ENCODE measurements at places on chromosomes 7 and 10.

- DNase-seq: no peak
These were observed 776.7 kb downstream of the NXPH1 start for GRCh38 chr7:9210114-9210513.

- DNase-seq: no peak
These were observed 59.5 kb downstream of the ASB13 start for GRCh38 chr10:5606864-5607263.

DNA sequence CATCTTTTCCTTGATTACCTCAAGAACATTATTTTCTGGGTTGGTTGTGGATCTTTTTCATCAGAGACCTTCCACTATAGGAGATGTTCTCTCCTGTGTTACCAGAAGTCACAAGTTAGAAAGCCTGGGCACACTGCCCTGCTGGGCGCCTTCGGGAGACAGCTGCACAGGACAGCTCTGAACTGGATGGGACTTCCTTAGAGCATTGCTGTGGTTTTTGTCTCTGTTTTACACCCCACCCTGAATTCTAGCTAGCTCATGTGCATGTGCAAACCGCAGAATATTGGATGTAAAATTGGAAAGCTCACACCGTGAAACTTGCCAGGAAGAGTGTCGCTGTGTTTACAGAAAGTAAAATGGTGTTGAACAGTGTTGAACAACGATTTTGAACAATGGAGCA is 54.4 kb upstream of the SEC61G start:
- DNase-seq: peak; percentile 48

DNA sequence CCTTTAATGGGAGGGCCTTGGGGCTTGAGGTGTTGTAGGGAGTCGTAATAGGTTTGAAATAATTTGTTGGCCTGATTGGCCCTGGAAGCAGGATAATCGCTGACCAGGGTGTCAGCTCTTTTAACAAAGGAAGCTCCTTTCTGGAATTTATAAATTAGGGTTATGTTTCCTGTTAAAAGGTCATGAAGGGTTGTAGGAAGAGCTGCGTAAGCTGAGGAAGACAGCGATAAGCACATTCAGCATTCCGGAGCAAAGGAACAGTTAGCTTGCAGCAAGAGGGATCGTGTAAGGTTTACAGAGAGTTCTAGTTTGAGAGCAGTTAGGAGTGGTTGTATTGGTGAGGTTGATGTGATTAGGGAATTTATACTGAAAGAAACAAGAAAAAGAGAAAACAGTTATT is 21.3 kb downstream of the CPA4 start:
- DNase-seq: no peak

DNA sequence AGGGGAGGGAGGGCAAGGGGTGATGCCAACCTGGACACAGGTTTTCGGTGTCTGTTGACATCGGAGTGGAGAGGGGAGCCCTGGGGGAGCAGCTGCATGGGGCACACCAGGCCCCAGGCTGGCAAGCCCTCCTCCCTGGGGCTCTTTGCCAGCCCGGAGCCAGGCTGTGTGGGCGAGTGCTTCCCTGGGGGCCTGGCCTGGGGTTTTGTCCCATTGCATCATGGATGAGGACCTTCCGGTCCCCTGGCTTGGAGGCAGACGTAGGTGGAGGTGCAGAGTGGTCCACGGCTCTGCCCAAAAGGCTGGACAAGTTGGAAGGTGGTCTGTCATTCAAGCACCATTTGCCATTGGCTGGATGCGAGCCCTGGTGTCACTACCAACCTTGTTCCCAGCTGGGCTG is 34.8 kb downstream of the ZMIZ1 start:
- DNase-seq: no peak

DNA sequence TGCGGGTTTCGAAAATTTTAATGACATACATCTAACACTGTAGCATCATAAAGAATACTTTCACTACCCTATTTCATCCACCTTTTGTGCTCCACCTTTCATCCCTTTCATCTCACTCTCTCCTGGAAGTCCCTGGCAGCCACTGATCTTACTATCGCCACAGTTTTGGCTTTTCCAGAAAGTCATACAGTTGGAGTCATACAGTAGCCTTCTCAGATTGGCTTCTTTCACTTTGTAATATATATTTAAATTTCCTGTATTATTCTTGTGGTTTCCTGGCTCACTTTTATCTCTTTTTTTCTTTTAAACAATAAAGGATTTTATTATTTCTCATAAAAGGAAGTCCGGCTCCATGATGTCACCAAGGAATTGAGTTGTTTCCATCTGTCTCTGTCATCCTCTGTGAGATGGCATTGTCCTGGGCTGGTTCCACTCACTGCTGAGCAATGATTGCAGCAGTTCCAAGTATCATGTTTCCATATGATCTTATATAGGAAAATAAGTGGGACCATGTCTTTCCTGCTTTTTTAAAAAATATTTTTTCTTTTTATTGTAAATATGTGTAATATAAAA is 626.3 kb downstream of the POM121L12 start:
- DNase-seq: no peak

- DNase-seq: peak; percentile 9
These were observed 26.5 kb upstream of the TMEM248 start for GRCh38 chr7:66894463-66895080.

DNA sequence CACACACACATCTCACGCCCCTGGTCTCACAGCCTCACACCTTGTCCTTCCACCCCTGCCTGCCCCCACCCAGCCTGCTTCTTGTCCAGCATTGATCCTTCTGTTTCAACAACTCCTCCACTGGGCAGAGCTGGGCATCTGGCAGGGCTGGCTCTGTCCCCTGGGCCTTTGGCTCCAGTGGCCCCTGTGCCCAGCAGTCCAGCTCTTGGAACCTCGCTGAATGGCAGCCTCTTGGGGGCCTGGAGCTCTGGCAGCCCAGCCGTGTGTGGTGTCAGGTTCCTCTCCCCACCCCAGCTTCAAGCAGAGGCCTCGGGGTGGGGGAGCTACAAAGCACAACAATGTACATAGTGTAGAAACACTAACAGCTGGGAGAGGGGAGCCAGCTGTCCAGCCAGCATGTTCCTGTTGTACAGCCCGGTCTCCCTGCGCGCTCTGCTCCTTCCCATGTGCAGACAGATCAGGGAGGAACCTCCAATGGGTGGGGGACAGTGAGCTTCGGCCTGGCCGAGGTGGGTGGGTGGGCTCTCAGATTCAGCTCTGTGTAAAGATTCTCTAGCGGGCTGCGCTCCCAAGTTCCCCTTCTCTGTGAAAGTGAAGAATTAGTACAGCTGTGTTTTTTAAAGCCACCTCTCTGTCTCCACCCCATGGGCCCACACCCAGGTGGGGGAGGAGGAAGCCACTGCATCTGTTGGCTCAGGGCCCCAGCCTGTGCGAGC is 19.4 kb downstream of the ZMIZ2 start:
- DNase-seq: peak; percentile 54

GRCh38 chr7:22435720-22436119 is 64.3 kb downstream of the STEAP1B start:
- no peak for DNase-seq

GRCh38 chr10:69872323-69872722 is 70.6 kb downstream of the COL13A1 start:
- no peak for DNase-seq

DNA sequence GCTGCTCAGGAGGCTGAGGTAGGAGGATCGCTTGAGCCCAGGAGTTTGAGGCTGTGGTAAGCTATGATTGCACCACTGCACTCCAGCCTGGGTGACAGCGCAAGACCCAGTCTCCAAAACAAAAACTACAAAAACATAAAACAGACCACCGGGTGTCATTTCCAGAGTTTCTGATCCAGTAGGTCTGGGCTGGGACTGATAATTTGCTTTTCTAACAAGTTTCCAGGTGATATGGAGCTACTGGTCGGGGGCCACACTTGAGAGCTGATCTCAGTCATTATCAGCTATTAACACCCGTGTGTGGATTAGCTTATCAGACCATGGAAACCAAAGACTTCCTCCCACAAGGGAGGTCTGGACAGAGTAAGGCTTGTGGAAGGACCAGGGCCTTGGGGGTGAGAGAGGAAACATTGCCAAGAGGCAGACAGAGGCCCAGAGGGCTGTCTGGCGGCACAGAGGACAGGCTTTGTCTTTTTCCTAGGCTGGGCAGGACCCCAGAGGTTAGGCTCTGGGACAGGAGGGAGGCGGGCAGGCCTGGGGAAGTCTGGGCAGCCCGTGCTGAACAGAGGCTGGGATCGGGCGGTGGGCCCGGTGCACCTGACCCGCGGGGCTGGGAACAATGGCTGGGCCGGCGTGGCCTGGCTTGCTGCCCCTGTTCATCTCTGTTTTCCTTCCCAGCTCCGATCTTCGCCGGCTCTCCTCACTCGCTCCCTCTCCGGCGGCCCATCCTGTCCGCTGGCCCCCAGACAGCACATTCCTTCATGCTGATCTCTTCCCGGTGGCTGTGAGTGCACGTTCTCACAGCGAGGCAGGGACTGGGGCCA is 25.2 kb downstream of the TMEM270 start:
- peak; percentile 81 for DNase-seq

DNA sequence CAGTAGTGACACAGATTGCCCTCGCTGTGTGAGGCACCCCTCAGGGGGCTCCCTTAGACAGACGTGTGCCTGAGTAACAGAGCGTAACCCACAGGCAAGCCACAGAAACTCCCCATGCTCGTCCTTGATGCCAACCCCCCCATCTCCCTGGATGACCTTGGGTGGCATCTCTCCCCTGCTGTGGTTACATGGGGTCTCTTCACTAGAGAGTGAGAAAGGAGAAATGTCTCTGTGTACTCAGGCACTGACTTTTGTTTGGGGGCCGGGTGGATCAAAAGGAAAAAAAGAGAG is 1.1 kb upstream of the ASB10 start:
- DNase-seq: no peak

DNA sequence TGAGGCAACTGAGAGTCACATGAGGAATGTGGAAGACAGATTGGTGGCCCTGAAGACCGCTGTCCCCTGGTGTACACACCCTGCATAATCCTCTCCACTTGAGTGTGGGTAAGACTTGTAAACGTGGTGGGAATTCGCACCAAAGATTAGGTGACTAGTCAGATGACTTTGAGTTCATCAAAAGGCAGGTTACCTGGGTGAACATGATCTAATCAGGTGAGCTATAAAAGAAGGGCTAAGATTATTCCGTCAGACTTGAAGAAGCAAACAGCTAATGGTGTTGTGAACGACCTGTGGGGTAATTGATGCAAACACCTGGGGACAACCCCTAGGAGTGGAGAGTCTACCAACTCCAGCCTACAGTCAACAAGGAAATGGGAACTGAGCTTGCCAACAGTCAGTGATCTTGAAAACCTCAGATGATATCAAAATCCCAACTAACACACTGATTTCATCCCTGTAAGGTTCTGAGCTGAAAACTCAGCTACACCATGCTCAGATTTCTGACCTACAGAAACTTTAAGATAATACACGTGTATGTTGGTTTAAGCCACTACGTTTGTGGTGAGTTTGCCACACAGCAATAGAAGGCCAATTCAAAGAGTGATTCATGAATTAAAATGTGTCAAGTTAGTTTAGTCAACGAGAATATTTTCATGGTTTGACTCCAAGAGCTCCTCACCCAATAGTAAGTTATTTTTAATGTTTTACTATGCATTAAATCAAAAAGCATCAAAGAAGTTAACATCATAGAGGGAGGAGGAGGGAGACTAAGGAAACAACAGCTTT is 16.7 kb downstream of the PRTFDC1 start:
- no peak for DNase-seq

DNA sequence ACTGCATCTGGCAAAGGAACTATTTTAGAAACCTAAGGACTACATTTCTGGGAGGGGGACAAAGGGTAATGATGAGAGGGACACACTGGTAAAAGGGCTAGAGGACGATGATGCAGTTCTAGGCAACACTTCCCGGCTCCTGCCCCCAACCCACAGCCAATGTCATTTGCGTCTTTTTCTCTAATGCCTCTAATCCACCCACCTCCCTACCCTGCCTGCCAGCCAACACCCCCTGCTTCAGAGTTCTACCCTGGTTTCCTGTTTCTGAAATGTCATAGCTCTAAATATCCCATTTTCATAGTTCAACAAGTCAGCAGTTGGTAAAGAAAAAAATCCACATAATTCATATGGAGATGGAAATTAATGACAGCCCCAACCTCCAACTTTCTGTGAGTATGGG is 79.0 kb downstream of the KIAA1549 start:
- no peak for DNase-seq

GRCh38 chr10:125094806-125095205 is 65.6 kb downstream of the CTBP2 start:
- no peak for DNase-seq

DNA sequence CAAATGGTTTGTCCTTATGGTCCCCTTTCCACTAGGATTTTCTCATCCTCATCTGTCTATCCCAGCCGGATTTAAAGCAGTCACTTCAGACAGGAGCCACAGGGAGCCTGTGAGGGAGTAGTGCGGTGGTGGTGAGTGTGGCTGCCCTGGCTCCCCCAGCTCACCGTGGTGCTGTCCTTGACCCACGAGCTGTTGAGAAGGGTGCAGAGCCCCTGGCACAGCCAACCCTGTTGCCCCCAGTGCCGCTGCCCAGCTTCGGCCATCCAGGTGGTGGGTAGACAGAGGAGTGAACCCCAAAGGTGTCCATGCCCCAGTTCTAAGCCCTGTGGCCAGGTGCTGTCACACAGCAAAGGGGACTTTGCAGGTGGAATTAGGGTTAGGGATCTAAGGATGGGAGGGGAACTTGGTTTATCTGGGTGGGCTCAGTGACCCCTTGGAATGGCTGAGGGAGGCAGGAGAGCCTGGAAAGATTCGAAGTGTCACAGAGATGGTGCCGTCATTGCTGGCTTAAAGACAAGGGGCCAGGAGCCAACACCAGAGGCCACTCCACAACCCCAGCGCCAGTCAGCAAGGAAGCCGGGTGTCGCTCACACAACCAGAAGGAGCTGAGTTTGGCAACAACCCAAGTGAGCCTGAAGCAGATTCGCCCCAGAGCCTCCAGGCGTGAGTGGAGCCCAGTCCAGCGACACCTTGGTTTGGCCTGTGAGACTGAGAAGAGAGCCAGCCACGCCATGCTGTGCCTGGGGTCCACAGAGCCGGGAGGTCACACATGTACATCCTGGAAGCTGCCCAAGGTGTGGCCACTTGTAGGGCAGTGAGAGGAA is 142.4 kb downstream of the ADCY1 start:
- DNase-seq: no peak

- no peak for DNase-seq
These were observed 140.9 kb downstream of the CHN2 start for GRCh38 chr7:29335188-29336083.

- no peak for DNase-seq
These were observed 180.8 kb downstream of the USP6NL start for GRCh38 chr10:11430421-11431215.

GRCh38 chr7:22677680-22678079 is 49.3 kb upstream of the IL6 start:
- no peak for DNase-seq
